ENCODE measurements at places on chromosomes 7 and 10. TPM values are rescaled to one million over a fixed set of nuclear protein-coding genes. Genes with fewer than 3 reads are reported as not detected.

DNA sequence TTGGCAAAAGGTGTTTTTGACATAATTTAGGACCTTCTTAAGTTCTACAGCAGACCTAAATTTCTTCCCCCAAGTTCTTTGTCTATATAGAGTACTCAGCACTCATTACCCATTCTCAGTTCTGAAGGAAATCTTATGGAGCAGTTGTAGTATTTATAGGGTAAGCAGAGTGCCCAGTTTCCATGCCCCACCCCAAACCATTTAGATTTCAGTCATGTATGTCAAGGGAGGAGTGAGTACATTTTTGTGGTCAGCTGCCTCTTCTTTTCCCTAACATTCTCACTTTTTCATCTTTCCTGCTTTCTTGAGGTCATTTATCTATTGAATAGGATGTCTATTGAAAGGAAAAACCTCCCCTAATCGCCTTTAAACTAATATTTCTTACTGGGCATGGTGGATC, 83.3 kb downstream of the KAT6B start:
- peak; percentile 34 for DNase-seq

- DNase-seq: no peak
Measured at GRCh38 chr7:134468054-134468453, 9.2 kb upstream of the AKR1B1 start.

DNA sequence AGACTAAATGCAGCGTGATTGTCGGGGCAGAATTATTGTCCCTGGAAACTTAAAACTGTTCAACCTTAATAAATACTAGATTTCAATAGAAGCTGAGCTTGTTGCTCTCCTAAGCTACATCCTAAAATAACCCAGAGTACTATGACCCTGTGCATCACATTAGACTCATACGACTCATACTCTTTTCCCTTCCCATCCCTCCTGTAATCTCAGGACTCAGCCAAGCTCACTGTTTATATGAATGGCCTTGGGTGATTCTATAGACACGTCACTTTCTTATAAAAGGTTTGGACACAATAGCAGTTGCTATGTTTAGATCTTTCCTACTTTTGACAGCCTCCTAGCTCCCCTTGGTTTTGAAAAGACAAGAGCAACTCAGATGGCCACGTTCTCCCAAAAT, 17.2 kb downstream of the TCF7L2 start:
- peak; percentile 50 for DNase-seq

DNA sequence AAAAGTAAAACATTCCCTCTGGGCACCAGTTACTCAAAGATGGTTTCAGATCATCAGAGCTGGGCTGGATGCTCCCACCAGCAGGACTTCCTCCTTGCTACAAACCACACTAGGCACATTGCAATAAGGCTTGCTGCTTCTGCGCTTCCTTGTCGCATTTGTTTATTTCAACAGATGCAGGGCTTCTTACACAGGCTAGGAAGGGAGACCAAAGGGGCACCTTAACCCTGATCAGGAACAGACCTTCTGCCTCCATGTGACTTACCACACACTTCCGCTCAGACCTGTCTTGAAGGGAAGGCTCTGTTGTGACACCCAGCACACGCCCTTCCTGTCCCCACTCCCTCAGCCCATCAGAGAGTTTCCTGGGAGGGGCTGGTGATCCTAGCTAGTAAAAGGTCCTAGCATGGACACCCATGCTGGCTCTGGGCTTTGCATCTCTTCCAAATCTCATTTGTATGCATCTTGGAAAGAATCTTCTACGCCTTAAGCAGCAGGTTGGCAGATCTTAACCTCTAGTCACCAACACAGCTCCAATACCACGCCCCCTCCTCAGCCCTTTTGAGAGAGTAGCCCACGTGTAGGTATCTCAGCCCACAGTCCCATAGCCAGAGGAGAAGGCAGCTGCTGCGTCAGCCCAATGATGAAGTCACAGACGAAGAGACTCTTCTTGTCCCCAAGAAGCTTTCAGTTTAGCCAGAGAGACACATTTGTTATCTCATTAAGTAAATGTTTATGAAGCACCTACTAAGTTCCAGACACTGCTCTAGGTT, 47.1 kb upstream of the SVIL start:
- DNase-seq: no peak

DNA sequence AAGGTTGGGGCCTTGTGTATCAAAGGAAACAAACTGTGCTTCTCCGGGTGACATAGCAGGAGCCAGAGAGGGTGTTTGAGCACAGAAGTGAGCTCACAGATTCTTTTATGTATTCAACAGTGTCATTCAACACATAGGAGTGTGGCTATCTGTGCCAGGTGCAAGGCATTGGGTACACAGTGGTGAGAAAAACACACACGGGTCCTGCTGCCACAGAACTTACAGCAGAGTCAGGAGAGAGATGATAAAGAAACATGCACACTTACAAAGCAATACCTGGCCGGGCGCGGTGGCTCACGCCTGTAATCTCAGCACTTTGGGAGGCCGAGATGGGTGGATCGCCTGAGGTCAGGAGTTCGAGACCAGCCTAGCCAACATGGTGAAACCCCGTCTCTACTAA, 16.3 kb upstream of the ECHDC3 start:
- no peak for DNase-seq

- DNase-seq: no peak
Measured at GRCh38 chr10:19518632-19519031, 297.6 kb upstream of the PLXDC2 start.

DNA sequence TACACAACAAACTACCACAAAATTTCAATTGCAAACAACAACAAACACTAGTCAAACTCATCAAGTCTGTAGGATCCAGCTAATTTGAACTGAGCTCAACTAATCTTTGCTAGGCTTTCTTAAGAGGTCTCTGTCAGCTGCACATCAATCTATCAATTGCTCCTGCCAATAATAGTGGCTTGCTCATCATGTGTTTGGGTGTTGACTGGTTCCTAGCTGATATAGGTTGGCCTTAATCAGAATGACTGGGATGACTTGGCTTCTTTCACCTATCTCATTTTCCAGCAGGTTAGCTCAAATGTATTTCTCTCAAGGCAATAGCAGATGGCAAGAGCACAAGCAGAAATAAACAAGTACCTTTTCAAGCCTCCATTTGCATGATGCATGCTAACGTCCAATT, 370.3 kb upstream of the NFE2L3 start:
- no peak for DNase-seq

DNA sequence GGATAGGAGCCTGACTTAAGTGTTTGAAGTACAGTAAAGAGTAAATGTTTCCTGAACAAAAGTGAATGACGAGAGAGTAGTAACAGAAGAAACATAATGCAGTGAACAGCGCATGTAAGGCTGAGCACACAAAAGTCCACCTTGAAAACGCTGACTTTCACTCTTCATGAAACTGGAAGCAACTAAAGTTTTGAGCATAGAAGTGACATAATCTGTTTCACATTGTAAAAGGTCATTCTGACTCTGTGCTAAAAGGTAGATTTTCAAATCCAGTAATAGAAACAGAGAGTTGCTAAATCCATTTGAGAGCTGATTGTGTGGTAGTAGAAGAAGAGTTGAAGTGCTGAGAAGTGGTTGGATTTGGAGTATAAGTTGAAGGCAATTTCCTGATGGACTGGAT, 1037.0 kb downstream of the CNTNAP2 start:
- no peak for DNase-seq

PAXIP1 gene
- 8.7 TPM for total RNA-seq

ZNF853 gene
- 1.7 TPM for total RNA-seq

CCDC172 gene
- not detected for total RNA-seq

Measured in renal cortical epithelial cell (primary cell).